GM06990 (cell line): ENCODE measurements at places on chromosomes 16 and 17.
A peak's percentile ranks its signal among the peaks of the same experiment; 100 is the strongest.

- DNase-seq: peak; percentile 53
Measured at GRCh38 chr17:81295676-81296381, 722 bp upstream of the SLC38A10 start.

DNA sequence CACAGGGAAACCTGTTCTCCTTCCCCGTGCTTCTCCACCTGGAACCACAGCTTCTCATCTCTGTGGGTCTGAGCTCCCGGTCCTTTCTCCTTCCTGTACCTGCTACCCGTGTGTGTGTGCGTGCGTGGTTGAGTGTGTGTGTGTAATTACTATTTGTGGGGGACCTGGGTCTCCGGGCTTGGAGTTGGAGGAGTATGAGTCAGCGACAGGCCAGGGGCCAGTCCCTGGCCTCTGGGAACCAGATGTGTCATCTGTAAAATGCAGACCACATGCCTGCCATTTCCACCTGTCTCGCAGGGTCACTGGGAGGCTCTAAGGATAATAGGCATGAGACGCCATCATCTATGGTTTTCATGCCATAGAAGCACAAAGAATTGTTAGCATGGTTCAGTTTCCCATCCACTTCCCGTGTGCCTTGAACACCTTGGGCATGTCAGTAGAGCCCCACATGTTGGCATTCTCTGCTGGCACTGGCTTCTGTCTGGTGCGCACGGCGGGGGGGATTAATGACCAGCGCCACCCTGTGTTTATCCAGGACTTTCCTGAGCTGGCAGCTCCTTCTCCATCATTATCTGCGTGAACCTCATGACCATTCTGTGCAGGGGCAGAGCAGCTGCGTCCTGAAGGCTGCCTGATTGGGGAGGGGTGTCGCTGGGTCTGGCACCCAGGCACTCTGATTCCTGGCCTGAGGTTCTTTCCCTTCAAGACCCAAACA, 1.5 kb downstream of the ZNF205 start:
- no peak for DNase-seq

DNA sequence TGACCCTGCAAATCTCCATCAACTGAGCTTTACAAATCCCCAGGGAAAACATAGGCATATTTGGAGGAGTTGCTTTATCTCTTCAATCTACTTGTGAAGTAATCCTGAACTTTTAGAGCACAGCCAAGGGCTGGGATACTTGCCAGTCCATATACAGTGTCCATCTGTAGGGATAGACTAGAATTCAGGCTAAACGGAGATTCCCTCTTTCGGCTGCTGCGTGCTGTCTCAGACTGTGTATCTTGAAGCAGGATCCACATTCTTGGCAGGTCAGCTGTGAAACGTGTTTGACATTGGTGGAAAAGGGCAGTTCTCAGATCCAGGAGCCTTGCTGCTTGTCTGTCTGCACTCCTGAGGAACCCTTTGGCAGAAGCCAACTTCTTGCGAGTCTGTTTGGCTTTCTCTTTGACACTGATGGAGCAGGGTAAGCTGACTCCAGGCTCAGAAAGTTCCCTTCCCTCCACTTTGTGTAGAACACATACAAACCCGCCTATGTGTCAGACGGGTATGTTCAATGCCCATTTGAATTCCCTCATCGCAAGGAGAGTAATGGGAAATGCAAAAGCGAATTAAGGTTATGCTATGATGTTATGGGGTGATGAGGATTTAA, 221.8 kb downstream of the MAP2K4 start:
- no peak for DNase-seq

- no peak for DNase-seq
Measured at GRCh38 chr16:48479329-48479728, 94.1 kb upstream of the SIAH1 start.

DNA sequence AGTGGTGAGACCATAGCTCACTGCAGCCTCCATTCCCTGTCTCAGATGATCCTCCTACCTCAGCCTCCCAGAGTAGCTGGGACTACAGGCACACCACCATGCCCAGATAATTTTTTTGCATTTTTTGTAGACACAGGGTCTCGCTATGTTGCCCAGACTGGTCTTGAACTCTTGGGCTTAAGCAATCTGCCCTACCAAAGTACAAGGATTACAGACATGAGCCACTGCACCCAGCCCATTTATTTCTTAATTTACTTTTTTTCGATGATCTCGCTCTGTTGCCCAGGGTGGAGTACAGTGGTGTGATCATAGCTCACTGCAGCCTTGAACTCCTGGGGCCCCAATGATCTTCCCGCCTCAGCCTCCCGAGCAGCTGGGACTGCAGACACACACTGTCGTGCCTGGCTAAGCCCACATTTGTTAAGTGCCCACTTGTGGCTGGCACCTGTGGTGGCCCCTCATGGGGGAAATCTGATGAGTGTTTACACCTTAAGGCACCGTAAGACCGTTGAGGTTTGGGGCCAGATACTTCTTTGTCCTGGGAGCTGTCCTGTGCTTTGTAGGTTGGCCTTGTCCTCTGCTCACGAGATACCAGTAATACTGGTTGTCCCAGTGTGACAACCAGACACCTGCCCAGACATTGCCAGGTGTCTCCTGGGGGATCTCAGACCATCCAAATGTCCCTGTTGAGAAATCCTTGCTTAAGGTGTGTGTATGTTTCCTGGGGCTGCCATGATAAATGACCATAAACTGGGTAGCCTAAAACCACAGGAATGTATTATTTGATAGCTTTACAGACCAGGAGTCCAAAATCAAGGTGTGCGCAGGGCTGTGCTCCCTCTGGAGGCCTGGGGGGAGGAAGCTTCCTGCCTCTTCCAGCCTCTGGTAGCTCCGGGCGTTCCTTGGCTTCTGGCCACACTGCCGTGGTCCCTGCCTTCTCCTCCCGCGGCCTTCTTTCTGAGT, 141.4 kb upstream of the GSE1 start:
- DNase-seq: no peak

GRCh38 chr16:85152414-85153030, 40.2 kb upstream of the CIBAR2 start:
- DNase-seq: no peak

DNA sequence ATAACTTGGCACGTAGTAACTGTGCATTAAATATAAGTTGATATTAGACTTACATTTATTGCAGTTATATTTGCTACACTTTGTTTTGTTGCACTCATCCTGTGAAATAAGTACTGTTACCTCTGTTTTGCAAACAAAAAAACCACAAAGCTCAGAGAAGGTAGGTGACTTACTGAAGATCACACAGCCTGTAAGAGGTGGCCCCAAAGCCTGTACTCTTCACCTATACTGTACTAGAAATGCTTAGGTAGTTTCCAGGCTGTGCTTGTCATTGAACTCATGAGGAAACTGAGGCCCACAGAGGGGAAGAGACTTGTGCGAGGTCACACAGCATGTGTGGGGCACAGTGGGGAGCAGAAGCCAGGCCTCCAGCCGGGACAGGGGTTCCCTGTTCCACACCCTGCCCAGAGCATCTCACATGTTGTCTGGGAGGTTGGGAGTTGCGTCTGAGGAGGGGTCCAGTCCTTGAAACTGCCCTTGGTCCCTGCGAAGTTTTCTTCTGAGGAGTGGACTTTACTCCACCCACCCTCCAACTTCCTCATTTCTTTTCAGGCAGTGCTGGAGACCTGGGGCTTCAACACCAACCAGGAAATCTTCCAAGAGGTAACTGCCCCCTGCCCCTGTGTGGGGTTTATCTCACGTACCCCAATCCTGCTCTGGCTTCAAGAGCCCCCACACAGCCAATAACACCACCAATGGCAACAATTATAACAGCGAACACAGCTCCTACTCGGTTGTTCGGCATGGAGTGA, 13.0 kb downstream of the CETP start:
- DNase-seq: no peak

- DNase-seq: no peak
Measured at GRCh38 chr17:58734040-58734439, 21.6 kb upstream of the PPM1E start.

DNA sequence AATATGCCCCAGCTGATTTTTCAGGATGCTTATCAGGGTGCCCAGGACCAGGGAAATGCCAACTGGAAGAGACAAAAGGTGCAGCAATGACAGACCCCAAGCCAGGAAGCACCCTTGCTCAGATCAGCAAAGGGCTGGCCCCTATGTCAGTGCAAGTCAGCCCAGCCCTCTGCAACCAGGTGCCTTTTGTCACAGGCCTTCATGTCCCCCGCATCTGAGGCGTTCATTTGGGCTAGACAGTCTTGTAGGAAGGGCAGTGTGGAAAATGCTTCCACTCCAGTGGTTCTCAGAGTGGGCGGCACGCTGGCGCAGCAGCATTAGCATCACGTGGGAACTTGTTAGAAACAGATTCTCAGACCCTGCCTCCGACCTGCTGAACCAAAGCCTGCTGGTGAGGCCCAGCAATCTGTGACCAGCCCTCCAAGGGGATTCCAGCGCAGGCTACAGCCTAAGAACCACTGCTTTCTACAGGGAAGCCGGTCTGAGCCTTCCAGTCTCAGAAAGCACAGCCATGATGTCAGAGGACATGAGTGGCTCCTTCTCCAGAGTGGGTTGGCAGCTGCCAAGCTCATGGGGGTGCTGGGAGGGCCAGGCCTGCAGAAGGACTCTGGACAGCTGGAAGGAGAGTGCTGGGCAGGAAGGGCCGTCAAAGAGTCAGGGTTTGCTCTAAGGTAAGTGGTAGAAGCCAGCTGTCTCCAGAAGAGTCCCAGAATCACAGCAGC, 13.1 kb downstream of the SLC47A2 start:
- no peak for DNase-seq

GRCh38 chr16:342455-343213, 9.9 kb downstream of the AXIN1 start:
- no peak for DNase-seq

DNA sequence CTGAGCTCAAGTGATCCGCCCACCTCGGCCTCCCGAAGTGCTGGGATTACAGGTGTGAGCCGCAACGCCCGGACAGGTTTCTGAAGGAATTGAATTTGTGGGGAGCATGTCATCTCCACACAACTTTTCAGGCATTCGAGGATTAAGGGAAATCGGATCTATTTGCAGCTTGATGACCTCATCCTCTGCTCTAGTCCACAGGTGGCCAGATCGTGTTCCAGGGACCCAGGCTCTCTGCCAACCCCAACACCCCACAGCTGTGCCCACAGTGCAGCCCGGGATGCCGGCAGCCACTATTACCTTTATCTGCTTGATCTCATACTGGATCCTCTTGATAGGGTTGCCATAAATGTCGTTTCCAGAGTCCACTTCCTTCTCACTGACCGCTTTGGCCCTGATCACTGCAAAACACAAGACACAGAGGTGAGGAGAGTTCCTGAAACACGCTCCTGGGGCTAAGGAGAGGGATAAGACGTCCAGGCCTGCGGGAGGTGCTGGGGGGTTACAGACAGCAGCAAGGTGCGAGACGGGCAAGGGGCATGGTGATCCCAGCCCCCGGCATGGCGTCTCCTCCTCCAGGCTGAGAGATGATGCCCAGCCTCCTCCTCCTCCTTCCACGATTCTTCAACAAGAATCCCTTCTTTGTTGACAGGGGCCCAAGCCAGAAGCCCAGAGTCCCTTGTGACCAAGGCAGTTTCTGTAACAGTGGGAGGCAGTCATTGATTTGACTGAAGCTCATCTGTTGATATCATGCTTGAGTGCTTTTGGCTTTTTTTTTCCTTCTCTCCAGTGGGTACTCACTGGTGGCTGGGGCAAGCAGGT, 29.3 kb downstream of the CEP295NL start:
- no peak for DNase-seq
